GDM1 (cell line): ENCODE measurements at places on chromosomes 3 and 15.

GRCh38 chr3:184334470-184335158 lies 2.8 kb upstream of the FAM131A start:
- DNase-seq, result no peak

GRCh38 chr3:102332205-102332604 lies 102.6 kb upstream of the ZPLD1 start:
- DNase-seq, result no peak

GRCh38 chr3:9838856-9839255 lies 5.0 kb downstream of the RPUSD3 start:
- no peak for DNase-seq

DNA sequence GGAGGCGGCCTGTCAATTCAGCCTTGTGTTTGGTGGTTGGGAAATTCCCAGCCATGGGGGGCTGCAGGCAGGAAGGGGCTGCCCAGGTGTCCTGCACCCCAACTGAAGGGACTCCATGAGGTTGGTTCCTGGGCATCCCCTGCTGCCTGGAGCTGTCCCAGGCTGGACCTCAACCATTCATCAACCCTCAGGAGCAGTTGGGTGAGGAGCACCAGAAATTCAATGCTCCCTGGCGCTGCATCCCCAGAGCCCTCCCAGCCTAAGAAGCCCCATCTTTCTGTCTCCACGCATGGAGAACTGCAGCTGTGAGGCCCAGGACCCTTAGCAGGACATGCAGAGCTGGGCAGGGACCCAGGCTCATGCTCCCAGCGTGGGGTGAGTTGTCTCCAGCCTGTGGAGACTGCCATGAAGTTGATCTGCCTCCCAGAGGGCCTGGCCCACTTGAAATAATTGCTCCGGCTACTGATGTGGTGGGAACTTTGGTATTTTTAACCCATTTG lies 8.0 kb upstream of the SEMA3B start:
- DNase-seq, result no peak

- DNase-seq, result no peak
Observed at GRCh38 chr3:118080889-118081288, 953.8 kb downstream of the IGSF11 start.

- no peak for DNase-seq
Observed at GRCh38 chr3:1272546-1273265, 179.9 kb downstream of the CNTN6 start.

DNA sequence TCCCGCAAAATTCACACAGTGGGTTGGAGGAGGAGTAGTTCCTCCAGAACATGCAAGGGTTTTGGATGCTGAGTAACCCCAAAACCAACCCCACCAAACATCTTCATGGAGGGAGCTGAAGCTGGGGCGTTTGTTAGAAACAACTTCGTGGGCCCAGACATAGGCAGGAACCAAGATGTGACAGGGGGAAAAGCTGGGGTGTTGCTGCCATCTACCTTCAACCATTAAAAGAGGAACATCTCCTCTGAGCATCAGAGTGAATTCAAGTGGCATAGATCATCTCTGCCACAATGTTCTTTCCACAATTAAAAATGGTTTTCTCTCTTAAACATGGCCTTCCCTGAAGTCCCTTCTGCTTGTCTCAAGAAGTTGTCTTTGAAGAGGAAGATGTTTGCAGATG lies 20.5 kb downstream of the SIDT1 start:
- DNase-seq, result peak; percentile 41

DNA sequence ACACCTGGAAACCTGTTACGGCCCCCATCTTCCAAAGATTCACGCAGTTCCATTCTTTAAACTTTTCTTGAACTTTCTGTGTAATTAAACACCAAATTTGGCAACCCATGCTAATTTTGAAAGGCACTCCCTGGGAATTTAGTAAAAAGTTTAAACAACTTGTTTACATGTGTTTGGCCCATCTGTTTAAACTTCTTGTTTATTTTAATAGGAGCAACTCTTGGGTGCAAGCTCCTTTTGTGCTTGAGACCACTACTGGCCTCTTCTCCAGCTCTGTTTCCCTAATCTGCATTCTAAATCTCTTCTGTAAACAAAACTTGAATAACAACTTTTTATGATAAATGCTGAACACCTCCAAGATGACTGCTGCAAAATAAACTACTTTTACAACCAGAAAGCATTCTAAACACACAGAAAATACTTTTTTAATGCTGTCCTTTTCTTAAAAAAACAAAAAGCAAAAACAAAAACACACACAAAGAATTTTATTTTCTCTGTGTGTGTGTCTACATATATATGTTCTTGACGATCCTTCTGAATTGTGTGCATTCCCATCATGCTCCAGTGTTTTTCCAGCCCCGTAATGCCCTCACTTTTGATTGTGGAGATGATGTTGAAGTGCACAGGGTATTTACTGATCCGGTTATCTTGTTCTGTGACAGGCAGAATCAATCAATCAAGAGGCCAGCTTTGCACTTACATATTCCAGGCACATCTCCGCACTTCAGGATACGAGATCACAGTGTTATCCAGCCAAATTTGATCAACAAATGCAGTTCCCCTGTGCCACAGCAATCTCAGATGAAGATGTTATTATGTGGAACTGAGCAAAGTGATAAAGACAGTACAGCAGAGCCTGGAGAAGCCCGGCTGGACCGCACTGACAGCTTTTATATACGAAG lies 416.9 kb downstream of the FOXP1 start:
- no peak for DNase-seq

- DNase-seq, result no peak
Observed at GRCh38 chr3:48689384-48689783, 3.7 kb upstream of the NCKIPSD start.

GRCh38 chr3:10783360-10784351 lies 32.4 kb upstream of the SLC6A11 start:
- no peak for DNase-seq
